ENCODE measurements at places on chromosomes 1 and 21.

DNA sequence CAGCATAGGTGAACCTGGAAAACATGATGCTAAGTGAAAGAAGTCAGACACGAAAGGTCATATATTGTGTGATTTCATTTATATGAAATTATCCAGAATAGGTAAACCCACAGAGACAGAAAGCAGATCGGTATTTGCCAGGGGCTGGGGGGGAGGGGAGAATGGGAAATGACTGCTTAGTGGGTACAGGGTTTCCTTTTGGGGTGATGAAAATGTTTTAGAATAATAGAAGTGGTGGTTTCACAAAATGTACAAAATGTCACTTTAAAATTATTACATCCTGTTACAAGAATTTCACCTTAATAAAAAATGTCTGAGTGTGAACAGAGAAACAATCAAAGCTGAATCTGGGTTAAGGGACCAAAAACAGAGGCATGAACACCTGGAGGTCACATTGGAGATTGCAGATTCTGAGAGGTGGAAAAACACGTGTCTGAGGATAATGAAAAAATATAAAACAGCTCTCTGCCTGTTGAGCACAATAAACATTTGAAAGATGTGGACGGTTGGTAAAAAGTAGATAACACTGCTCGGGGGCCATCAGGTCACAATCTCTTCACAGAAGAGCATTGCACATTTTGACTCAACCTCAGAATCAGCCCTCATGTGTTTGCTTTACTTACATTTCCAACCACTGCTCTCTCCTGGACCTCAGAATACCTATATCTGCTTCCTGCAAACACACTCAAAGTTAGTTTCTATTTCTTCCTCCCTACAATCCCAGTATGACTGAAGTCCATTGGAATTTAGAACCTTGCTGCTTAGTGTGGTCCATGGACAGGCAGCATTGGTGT lies 3.2 kb downstream of the SLAMF6 start:
- DNase-seq = peak; percentile 84

DNA sequence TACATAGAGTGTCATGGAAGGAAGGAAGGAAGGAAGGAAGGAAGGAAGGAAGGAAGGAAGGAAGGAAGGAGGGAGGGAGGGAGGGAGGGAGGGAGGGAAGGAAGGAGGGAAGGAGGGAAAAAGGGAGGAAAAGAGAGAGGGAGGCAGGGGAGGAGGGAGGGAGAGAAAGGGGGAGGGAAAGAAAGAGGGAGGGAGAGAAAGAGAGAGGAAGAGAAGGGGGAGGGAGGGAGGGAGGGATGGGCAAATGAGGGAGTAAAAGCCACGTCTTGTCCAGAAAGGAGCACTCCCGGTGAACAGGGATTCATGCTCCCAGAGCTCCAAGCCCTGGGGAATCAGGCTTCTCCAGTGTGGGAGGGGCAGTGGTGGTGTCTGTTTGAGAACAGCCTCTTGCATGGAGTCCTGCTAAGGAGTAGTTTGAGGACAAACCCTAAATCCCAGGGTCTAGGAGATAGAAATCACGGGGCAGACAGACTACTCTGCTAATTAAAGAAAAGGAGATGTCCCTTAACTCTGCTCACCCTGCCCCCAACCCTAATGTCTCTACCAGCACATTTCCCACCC lies 71.6 kb downstream of the TAS1R2 start:
- no peak for DNase-seq

- DNase-seq = no peak
These were observed 443.6 kb downstream of the PLPP3 start for GRCh38 chr1:56135864-56136147.

- no peak for DNase-seq
These were observed 75.9 kb downstream of the NOS1AP start for GRCh38 chr1:162145280-162145965.

DNA sequence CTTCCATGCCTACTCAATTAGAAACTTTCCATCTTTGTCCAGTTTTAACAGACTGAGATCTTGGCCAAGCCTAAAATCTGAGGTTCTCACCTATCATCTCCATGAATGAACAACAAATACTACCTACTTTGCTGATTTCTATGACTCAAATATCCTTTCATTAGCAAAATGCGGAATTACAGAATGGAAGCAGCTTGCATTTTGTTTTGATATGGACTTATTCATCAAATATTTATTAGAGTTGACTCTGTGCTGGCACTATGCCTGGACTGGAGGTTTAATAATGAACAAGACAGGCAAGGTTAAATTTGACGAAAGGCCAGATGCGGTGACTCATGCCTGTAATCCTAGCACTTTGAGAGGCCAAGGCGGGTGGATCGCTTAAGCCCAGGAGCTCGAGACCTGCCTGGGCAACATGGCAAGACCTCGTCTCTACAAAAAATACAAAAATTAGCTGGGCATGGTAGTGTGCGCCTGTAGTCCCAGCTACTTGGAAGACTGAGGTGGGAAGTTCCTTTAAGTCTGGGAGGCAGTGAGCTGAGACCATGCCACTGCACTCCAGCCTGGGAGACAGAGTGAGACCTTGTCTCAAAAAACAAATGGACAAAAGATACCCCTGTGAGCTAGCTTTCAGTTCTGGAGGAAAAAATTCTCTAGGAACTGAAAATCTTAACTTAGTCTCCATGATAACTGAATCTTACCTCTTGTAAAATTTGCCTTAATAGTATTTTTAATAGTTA lies 29.4 kb upstream of the SOD1 start:
- DNase-seq = no peak

DNA sequence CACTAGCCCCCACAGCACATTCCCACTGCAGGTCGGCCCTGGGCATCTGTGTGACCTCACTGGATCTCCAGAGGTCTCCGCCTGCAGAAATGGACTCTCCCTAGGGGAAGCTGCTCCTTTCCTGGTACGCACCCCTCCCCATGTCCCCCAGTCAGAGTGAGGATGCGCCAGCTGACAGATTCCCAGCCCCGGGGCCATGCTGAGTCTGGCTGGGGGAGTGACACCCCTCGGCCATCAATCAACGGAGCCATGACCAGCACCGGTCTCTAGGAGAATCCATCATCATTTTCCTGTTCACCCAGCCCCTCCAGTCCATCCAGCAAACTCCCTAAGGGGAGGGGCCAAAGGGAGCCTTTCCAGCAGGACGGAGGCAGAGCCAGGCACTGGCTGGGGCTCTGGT lies 68.7 kb upstream of the PAX7 start:
- no peak for DNase-seq

GRCh38 chr1:208335371-208336136 lies 91.4 kb upstream of the PLXNA2 start:
- DNase-seq = peak; percentile 46

DNA sequence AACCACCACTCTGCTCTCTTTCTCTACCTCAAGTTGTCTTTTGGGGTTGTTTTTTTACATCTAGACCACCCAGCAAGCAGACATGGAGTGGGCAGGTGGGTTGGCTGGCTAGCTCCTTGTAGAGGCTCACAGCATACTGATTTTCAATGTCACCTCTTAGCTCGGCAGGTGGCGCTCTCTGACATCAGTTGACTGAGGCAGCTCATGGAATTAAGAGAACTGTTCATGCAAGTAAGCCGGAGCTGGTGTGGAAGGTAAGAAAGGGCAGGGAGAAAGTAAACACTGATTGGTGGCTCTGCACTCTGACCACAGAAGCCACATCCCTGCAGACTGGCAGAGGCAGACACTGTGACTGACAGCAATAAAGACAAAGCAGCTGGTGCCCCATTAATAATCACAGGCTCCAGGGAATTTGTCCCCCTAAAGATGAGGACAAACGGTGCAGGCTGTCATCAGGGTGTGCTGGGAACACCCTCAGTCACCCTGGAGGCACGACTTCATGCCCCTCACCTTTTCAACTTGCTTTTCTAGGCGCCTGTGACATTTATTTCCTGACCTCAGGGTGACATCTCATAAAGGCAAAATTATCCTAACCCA lies 226.8 kb downstream of the LMX1A start:
- peak; percentile 54 for DNase-seq

- no peak for DNase-seq
These were observed 11.2 kb upstream of the SLC41A1 start for GRCh38 chr1:205824180-205824579.

DNA sequence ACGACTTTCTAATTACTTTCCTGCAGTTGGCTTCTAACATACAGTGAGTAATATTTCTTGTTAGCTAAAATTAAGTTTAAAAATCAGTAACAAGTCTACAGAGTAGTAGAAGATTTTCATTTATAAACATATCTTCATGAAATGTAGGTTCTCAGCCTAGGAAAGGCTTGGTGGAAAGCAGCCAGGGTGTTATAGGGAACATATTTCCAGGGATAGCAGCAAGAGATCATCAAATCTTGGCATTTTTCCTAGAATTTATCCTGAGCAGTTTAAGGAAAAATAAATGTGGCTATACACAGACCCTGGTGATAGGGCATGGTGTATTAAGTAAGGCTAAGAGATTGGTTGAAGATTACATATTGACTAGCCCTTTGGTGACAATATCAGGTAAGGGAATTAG lies 203.5 kb upstream of the NEGR1 start:
- DNase-seq = no peak

DNA sequence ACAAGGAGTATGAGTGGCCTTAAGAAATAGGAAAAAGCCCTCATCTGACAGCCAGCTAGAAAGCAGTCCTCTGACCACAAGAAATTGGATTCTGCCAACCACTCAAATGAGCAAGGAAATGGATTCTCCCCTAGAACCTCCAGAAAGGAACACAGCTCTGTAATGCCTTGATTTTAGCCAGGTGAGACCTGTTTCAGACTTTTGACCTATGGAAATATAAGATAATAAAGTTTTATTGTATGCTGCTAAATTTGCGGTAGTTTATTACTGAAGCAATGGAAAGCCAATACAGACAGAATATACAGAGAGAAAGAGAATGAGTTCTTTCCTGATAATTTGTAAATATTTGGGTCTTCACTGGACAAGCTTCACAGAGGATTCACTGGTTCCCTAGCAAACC lies 28.8 kb upstream of the SELE start:
- DNase-seq = peak; percentile 47

GRCh38 chr1:25889470-25889869 lies 14.0 kb upstream of the PAQR7 start:
- DNase-seq = no peak

GRCh38 chr1:1963570-1963969 lies 40.0 kb downstream of the CFAP74 start:
- no peak for DNase-seq

DNA sequence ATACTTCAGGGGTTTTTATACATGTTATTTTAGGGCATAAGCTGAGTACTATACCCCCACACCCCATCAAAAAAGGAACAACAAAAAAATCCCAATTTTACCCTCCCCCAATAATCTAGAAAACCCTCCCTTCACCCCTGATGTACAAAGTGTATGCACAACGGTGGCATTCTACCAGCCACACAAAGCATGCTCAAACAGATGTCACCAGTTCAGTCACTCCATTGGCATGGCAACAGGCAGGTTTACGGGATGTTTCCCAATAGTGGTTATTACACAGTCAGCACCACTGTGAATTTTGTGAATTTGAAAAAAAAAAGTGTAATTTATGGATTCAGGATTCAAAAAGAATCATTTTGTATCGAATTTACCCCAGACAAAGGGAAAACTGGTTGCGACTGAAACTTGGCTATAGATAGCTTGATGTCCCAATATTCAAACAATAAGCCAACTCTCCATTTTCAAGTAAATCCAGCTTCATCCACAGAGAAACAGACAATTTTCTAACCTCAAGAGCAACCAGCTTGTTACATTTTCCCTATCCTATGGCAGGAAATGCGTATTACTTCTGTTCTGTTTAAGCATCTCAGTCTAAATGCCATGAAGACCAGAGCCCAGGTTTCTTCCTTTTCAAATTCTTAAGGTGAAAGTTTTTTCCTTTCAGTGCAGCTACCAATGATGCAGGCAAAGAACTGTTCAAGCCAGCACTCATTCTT lies 34.0 kb upstream of the SLC45A3 start:
- no peak for DNase-seq

GRCh38 chr1:24382165-24382577 lies 31.4 kb downstream of the STPG1 start:
- no peak for DNase-seq

- no peak for DNase-seq
These were observed 651.9 kb downstream of the MRPL39 start for GRCh38 chr21:24955275-24955961.

DNA sequence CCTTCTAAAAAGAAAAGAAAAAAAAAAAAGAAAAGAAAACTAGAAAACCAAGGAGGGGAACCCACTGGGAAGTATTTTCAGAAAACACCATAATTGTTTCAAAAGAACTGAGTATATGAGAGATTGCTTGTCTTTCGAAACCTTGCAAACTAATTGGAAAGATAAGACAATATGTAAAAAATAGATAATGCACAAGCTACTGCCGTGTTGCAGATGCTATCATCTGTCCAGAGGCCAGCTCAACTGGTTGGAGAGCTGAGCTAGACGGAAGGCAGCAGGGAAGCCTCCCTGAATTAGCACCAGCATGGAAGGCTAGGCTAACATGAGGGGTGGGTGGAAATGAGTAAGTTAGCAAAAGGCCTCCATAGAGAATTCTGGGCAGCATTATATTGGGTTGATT lies 16.2 kb upstream of the CACHD1 start:
- no peak for DNase-seq

DNA sequence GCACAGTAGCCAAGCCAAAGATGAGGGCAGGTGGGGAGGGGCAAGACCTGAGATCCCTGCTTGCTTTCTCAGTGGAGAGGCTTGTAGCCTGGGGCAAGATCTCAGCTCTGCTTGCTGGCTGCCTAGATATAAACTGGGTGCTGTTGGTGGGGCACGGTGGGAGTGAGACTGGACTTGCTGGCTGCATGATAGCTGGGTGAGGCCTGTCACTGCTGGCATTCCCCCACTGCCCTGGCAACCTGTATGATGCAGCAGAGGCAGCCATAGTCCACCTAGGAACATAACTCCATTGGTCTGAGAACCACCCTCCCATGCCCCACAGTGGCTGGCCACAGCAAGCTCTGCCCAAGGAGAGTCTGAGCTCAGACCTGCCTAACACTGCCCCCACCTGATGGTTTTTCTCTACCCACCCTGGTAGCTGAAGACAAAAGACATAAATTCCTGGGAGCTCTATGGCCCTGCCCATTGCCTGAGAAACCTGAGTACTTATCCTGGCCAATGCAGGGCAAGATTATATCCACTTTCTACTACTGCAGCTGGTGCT lies 261.9 kb upstream of the DEPDC1 start:
- DNase-seq = no peak

DNA sequence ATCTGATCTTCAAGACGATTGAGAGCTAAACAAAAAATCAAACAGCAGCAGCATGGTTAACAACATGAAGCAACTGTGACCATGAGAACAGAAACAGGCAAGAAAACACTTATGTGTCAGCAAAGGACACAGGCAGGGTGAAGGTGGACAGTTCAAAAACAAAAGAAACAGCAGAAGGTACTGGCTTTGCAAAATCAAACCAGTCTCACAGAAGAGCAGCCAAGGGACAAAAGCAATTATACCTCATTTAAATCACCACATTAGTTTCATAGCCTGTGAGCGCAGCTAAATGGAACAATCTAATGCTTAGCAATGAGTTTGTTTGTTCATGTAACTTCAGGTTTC lies 59.1 kb downstream of the CAPN2 start:
- DNase-seq = no peak

- DNase-seq = peak; percentile 31
These were observed 80.5 kb downstream of the RERE start for GRCh38 chr1:8736927-8737326.

DNA sequence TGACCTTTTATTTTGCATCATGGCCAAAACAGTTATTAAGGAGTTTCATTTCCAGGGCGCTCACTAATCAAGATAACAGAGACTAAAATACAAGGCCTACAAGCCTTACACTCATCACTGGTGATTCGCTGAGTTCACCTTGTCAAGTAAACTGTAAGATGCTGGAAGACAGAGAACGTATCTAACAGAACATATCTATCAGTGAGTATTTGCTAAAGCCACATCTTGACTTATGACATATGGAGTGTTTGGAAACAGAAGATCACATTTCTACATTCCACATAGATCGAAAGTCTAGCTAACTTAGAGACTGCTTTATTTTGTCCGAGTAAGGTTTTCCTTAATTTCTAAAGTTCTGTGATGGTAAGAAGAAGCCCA lies 506.5 kb downstream of the SMYD3 start:
- no peak for DNase-seq

Measured in common myeloid progenitor, CD34-positive (primary cell).